ENCODE measurements at places on chromosomes 12 and 14.

GRCh38 chr12:116126610-116127009 lies 150.9 kb downstream of the MED13L start:
- DNase-seq = no peak

DNA sequence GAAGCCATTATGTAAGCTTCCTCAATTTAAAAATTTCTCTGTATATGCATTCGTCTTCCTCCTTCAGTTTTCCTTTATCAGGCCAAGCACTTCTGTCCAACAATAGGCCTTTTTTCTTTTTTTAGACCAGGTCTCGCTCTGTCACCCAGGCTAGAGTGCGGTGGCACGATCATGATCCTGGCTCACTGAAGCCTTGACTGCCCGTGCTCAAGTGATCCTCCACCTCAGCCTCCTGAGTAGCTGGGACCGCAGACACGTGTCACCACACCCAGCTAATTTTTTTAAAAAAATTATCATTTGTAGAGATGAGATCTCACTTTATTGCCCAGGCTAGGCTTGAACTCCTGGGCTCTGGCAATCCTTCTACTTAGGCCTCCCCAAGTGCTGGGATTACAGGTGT lies 25.8 kb downstream of the TAOK3 start:
- DNase-seq = no peak

- peak; percentile 9 for DNase-seq
Measured at GRCh38 chr14:74402401-74403251, 23.4 kb downstream of the SYNDIG1L start.

DNA sequence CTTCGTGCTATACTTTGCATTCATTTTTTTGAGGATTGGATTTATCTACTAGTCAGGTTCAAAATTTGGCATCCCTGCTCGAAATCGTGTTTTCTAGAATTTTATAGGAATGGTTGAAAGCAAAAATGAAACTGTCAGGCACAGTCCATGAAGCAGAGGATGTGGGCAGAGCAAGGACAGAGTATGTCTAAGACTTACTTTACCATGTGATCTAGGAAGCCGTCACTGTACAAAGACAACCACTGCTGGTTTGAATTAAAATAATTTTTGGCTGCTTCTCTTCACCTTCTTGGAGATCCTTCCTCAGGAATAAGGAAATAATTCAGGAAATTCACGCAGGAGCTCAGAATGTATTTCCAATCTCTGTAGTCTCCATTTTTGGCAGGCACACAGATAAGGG lies 31.6 kb upstream of the SGPP1 start:
- peak; percentile 70 for DNase-seq

DNA sequence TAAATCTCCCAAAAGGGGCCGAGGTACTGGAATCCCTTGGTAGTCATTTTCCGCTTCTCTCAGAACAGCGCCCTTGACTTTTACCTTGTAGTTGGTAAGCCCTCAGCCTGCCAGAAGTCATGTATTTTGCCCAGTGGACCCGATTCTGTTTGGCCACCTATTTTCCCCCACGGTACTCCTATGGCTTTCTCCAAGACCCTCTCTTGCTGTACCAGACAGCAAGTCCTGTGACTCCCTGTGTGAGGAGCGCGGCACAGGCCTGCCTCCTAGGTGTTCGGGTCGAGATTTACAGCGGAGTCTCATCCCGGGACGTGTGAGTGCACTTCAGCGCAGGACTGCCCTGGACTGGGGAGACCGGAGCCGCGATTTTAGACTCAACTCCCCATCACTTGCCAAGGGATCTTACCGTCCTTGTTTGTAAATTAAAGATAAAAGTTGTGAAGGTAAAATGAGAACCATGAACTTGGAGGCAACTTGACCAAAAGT lies 1.1 kb upstream of the MBD6 start:
- no peak for DNase-seq

- peak; percentile 53 for DNase-seq
Measured at GRCh38 chr14:75453817-75454434, 26.1 kb downstream of the JDP2 start.

Data from suppressor macrophage treated with lipopolysaccharide for 4 hours (primary cell).